Central memory CD4-positive, alpha-beta T cell (primary cell): ENCODE measurements at places on chromosomes 7 and 10.

DNA sequence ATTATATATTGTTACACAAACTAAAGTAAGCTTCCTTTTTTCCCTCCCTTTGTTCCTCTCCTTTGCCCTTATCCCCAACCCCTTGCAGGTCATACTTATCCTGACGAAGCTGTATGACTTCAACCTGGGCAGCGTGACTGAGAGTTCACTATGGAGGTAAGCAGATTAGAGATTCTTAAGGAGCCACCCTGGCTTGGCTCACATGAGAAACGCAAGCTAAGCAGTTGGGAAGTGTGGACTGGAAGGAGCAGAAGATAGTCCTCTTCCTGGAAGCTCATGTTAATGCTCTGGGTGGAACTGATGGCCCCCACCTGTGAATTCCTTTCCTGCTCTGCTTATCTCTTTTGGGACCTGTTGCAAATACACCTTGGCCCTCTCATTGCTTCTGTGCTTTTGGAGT lies 201.6 kb downstream of the SORCS3 start:
- no peak for DNase-seq

GRCh38 chr7:114372619-114373018 lies 42.0 kb upstream of the FOXP2 start:
- DNase-seq: no peak

DNA sequence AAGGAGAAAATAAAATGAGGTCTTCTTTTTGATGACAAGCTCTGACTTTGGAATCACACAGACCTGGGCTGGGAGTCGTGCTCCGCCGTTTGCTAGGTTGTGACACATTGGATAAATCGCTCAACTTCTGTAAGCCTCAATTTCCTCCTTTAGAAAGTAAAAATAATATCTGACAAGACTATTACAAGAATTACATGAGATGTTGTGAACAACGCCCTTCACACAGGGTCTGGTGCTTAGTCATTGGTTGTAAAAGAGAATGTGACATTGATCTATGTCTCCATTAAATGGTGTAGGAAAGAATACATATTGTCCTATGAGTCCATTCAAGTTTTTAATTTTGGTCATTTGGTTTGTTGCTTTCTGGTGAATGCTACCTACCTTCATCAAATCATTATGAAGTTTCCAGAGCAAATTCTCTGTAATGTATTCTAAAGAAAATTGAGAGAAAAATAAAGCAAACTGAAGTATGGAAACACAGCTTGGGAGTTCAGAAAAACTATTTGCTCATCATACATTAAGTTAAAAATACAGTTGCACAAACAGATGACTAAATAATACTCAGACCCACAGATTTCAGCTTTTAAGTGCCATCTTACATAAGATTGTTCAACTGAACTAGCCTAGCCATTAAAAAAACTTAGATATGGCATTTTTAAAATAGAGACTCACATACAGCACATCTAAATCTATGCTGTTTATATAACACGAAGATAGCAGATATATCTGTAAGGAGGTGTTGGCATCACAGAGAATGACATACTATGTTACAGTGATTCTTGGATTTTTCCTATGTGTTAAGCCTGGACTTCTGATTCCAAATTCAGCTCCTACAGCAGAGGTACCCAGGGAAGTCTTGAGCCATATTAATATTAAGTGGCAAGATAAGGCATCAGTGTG lies 12.3 kb upstream of the ADRB1 start:
- DNase-seq: no peak

DNA sequence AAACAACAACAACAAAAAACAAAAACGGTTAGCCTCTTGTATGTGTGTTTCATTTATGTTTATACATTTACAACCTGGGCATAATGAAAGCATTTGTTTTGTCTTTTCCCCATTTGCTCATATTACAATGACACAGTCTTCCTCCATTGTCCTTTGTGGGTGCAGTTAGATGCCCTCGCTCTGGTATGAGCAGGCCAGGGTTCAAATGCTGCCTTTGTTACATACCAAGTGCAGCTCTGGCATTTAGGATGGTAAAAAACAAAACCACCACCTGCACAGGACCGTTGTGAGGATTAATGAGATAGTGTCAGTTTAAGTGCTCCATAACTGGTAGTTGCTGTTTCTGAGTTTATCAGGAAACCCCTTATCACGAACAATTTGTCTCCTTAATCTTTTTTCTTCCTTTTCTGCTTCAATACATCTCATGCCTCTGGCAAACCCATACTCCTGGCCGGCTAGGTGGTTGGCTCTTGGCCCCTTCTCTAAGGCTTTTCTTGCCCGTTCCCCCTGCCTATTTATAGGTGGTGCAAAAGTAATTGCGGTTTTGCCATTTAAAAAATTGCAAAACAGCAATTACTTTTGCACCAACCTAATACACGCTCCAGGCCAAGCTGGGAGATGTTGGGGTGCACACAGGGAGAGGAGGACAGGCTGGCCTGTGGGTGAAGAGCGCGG lies 18.6 kb upstream of the TMEM225B start:
- no peak for DNase-seq
